AG04449 (cell line): ENCODE measurements at places on chromosomes 2 and 18.

GRCh38 chr2:239507576-239508258 is 106.9 kb upstream of the HDAC4 start:
- DNase-seq: no peak

DNA sequence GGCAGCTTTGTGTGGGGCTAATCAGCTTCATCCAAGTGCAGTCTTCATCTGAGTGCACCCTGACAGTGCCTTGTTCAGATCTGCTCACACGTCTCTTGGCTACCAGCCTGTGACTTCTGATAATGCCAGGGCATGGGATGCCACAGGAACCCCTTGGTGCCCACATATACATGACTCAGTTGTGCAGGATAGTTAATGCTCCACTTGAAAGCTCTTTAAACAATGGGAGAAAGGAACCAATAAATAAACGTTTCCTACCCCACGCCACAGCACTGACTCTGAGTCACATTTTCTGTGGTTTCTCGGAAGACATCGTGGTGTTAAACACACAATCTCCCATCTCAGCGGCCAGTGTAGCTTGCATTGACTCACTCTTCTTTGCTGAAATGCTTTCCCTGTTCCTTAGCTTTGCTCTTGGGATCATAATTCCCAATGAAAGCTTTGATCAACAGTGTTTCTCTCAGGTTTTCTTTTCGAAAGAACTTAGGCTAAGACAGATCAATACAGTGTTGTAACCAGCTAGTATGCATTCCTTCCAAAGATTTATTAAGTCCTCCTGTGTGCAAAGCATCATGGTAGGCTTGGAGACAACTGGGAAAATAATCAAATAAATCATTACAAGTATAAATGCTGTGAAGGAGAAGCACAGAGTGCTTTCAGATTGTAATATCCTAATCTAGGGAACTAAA is 142.0 kb downstream of the COPS8 start:
- no peak for DNase-seq

DNA sequence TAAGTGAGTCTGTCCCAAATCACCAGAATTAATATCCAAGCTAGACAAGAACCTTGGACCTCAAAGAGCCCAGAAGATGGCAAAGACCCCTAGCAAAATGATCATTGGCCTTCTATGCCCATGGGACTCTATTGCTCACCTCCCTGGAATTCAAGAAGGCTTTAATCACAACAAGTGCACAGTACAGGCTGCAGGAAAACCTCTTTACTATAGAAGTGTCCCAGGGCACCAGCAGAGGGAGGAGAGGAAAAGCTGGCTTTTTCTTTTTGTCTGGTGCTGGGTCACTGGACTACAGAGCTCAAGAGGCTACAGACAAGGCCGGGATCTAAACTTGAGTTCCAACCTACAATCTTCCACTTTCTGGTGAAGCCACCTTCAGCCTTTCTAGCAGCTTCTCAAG is 88.3 kb upstream of the PPP1CB start:
- no peak for DNase-seq

GRCh38 chr2:69088466-69088865 is 75.5 kb downstream of the ANTXR1 start:
- DNase-seq: no peak

- no peak for DNase-seq
Measured at GRCh38 chr18:13099113-13099512, 108.0 kb downstream of the CEP192 start.

- DNase-seq: no peak
Measured at GRCh38 chr2:235911633-235912233, 256.5 kb downstream of the GBX2 start.

DNA sequence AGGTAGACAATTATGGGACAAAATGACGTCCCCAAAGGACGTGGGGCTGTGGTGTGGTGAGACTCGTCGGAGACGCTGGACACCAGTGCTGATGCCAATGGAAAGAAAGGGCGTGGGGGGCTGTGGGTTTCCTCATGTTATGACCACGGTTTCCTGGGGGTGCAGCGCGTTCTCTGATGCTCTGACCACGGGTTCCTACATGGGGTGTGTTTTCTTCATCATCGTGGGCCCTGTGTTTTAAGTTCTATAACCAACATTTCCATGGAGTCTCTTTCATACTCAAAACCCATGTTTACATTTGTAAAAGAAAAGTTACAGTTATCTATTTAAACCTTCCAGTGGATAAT is 141.6 kb downstream of the RTP5 start:
- DNase-seq: no peak

- DNase-seq: no peak
Measured at GRCh38 chr2:62501794-62502500, 4.0 kb downstream of the TMEM17 start.

- DNase-seq: no peak
Measured at GRCh38 chr18:3706279-3707097, 256.5 kb downstream of the TGIF1 start.

- no peak for DNase-seq
Measured at GRCh38 chr18:68152770-68153169, 562.1 kb downstream of the TMX3 start.

DNA sequence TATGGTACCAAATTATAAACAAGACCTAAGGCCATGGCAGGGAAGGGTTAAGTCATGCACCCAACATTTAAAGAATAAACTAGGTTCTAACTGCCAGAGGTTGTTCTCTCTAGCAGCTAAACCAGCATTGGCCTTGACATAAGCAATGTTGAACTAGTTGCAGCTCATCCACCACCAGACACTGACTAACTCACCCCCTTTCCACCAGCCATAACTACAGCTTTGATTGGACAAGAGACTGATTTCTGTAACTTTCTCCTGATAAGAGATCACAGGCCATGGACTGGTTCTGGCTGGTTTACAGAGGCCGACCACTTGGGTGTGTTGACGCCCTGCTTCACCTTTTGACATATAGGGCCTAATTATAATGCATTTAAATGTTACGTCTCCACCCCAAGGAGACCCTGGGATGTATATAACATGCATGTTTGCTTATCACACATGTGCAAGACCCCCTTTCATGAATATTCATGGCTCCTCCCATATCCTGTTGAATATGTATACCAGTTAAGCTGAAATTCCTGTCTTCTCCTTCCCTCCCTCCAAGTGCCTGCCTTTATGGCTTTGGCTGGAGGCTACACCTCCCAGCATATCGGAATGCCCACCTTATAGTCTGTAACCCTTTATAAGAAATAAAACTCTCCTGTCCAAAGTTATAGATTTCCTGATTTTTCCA is 75.9 kb downstream of the MRPS9 start:
- no peak for DNase-seq

DNA sequence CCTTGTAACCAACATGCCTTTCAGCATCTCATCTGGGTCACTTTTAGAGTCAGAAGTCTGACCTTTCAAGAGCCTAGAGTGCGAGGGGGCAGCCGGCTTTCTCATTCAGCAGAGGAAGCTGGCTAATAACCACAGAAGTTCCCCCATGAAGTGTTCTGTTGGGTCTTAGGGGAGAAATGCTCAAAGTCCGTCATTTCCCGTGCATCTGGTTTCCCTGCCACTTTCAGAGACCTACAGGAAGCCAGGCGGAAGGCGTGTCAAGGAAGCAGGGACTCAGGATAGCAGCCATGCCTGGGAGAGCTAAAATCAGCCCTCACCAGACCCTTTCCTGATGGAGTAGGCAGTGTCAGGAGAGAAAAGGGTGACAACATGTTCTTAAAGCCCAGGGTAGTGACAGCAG is 301.8 kb upstream of the ID2 start:
- DNase-seq: no peak

DNA sequence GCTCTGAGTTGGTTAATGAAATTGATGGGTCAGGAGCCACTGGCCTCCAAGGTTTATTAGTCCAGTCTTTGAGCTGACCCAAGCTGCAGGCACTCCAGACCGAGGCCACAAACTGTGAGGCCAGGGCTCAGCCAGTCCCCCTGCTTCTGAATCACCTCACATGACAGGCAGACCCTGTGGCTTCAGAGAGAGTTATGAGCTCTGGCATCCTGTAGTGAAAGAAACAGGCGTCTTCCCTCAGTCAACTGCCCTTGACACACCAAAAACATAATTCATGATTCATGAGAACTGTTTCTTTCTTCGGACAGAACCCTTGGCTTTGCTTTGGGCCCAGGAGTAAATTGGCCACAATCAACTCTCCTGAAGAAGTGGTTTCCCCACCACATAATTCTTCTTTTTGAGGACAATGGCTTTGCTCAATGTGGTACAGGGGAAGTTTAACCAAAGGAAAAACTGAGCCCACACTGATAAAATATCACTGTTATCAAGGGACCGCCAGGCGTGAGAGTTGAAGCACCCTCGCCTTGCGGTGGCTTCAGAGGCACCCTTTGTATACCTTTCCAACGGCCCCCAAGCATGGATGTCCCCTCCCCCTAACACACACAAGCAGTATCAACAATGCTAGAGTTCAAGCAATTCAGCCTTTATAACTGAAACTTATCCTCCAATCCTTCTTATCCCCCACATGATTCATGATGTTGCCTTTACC is 226.9 kb downstream of the CYRIA start:
- no peak for DNase-seq

DNA sequence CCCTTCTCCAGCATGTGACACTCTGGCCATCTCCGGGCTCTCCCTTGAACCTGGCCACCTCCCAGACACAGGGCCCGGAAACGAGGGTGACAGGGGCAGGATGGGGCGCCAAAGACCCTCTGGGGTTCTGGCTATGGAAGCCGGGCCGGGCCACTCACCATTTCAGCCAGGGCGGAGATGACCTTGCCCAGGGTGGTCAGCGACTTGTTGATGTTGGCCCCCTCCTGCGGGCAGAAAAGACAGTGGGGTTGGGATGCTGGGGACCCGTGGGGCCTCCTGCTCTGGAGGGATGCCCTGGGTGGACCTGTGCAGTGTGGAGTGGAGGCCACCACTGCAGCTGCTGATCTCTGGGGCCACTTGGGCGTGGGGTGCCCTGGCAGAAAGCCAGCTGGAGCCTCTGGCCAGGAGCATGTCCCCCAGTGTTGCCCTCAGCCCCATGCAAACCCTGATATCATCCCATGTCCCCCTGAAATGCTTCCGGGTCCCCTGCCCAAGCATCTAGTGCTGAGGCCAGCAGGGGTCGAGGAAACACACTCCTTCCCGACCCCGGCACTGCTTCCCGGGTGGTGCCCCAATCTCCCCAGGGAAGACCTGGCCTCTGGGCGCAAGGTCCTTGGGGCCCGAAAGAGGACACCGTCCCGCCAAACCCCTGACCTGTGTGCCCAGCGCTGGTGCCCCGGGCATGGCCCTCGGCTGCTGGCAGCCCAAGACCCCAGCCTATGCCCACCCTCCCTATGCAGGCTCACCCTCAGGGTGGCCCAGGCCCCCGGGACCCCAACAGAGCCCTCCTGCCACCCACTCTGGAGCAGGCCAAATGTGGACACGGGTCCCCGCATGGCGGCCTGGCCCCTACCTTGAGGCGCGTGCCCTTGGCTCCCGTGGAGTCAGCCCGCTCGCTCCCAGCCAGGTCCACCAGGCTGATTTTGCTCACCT is 36.9 kb downstream of the KIF1A start:
- no peak for DNase-seq

GRCh38 chr2:23767876-23768621 is 158.9 kb downstream of the ATAD2B start:
- DNase-seq: no peak

- DNase-seq: no peak
Measured at GRCh38 chr2:26185954-26186770, 13.3 kb downstream of the GAREM2 start.

DNA sequence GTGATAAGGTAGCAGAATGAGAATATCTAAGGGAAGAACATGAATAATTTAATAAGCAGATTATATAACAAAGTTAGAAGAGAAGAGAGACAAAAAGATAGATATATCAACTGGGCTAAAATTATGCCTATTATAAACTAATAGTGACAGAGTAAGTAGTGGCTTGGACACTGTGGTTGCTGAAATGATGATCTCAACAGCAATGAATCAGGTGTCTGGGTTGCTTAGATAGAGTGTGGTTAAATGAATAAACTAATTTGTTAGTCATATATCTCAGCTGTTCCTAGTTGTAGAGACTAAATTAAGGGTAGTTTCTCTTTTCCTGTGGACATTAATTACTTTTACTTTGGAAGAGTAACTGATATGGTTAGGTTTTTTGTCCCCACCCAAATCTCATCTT is 1485.4 kb upstream of the CELF4 start:
- no peak for DNase-seq
